NCI-H460 (cell line): ENCODE measurements at places on chromosomes 4 and X.
A peak's percentile ranks its signal among the peaks of the same experiment; 100 is the strongest.

GRCh38 chr4:160514126-160514525 lies 1411.2 kb downstream of the RAPGEF2 start:
- DNase-seq = no peak

GRCh38 chrX:12372111-12372510 lies 233.8 kb downstream of the FRMPD4 start:
- no peak for DNase-seq

GRCh38 chr4:100511896-100512295 lies 5.9 kb downstream of the EMCN start:
- no peak for DNase-seq

DNA sequence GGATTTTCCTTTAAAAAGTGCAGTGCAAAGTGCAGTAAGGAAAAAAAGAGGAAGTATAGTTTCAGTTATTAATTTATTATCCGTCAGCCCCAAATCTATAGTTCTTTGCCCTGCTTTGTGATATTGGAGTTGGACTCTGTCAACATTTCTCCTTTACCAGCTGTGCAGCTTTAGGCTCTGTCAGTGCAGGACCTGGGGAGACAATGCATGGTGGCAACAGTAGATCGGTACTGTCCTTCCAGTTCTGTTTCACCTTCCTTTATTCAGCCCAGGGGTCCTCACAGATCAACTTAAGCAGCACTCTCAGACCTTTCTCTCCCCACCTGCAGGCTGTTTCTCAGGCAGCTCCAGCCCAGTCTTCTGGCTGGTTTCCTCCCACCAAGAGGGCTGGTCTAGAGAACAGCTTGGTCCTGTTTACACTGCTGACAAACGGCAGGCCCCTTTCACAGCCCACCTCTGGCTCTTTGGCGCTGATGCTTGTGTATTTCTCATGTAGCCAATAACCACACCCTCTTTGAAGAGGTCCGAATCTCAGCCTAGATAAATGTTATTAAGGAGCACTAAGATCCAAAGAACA lies 71.6 kb downstream of the MCUB start:
- DNase-seq = no peak

- DNase-seq = no peak
These were observed 358.9 kb downstream of the FBXO8 start for GRCh38 chr4:173924561-173924960.

DNA sequence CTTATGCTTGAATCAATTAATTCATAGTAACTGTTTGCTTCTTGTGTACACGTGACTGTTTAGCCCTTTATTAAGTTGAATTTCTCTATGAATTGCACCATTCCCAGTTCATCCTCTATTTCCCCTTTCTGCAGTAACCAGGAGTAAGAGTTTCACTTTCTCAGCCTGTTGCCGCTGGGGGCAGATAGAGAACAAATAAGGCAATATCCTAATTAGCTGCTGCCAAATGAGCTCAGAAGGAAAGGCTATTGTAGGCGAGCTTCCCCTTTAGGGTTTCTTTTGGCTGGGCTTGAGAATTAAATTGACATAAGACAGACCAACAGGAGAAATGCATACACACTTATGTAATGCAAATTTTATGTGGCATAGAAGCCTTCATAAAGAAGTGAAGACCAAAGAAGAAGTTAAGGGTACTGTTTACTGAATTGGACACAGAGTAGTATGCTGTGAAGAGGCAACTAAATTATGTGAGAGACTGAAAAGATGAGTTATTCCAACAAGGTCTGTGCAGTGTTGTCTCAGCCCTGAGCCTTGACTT lies 1594.7 kb downstream of the TECRL start:
- no peak for DNase-seq

DNA sequence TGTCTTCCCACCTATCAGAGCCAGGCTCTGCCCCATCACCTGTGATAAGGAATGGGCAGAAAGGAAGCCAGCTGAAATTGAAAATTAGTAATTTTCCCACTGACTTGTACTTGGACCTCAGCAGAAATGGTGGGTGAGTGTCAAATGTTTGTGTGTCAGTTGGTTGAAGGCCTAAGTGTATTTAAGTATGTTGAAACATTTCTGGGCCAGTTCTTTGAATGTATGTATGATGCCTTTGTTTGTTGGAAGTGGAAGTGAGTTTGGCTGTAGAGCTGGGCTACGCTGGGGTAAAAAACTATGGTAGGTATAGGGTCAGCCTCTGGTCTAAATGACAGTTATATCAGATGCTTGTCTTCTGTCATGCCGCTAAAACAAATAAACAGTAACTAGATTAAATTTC lies 27.7 kb downstream of the JADE1 start:
- no peak for DNase-seq

DNA sequence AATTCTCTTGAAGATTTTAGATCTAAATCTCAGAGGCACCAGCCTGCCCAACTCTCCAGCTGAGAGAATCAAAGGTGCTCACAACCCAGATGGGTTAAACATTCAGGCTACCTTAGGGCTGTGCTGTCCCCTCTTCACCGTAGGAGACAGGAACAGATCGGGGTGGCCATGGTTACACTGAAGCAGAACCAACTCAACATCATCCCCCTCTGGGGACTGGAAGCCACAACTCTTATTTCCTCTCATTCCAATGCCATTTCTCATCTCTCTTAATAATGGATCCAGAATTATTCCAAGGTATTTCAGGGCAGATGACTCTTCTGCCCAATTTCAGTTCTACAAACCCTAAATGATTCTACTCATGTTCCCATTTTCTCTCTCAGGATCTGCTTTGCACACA lies 109.7 kb downstream of the NKX6-1 start:
- no peak for DNase-seq

GRCh38 chr4:147772459-147772969 lies 40.6 kb downstream of the ARHGAP10 start:
- peak; percentile 2 for DNase-seq

GRCh38 chr4:185566425-185566824 lies 31.1 kb upstream of the PDLIM3 start:
- no peak for DNase-seq

- no peak for DNase-seq
These were observed 16.7 kb upstream of the KLF3 start for GRCh38 chr4:38647101-38647819.

DNA sequence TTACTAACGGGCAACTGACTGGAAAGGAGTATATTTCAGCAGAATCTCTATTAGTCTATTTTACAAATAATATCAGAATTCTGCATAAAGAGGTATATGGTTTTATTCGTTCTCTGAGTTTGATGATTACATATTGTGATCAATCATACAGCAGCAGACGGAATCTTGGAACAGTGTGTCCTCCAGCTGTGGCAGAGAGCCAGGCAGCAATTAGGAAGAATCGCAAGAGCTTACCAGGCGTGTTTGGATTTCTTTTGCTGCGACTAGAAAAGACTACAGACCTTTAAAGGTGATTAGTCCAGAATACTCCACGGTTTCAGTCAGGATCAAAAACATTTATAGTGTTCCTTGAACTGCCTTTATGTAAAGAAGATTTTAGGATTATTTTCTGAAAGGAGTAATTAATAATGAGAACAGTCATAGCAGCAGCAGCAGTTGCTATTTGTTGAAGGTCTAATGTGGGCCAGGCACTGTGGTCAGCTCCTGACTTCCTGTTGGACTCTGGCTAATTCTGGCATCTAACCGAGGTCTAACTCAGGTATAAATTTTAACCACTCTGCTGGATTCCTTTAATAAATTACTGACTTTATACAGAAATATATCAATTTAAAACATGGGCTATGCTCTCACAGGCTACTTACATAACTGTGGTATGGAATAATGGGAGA lies 225.3 kb upstream of the CXorf66 start:
- no peak for DNase-seq

- no peak for DNase-seq
These were observed 53.9 kb upstream of the GALNTL6 start for GRCh38 chr4:171759274-171759673.

DNA sequence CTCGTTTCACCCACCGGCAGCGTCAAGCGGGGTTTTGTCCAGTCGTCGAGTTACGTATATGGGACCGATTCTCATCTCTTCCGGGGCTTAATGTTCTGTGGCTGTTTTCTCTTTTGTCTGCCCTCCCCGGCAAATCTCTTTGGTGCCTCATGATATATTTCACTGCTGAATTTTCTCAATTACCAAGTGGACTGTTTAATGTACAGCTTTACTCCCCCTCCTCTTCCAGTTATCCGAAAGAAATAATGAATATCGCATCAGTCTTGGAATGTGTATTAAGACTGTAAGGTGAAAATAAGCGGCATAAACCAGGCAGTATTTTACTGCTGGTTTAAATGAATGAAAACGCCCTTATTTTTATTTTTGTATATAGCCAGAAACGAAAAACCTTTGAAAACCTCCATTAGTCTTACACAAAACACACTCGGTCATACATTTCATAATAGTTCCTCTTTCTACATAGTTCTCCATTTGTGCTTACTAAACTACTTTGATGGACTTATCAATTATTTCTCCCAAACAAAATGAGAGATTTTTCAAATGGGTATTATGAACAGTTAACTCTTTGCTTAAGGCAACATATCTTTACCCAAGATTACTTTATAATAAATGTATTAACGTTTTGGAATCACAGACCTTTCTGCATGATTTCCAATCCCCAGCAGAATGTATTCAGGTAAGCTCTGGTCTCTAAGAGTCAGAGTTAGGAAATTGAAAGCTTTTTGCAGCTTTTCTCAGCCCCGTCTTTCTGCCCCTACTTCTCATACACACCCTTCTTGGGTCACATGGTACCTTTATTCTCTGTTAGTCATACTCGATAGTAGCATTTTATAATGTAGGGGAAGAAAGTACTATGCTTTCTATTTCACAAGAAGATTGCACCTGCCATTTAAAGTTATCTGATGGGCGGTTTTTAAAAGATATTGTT lies 979 bp downstream of the RP2 start:
- DNase-seq = no peak

GRCh38 chrX:99353412-99353811 lies 1056.7 kb downstream of the PCDH19 start:
- DNase-seq = no peak

DNA sequence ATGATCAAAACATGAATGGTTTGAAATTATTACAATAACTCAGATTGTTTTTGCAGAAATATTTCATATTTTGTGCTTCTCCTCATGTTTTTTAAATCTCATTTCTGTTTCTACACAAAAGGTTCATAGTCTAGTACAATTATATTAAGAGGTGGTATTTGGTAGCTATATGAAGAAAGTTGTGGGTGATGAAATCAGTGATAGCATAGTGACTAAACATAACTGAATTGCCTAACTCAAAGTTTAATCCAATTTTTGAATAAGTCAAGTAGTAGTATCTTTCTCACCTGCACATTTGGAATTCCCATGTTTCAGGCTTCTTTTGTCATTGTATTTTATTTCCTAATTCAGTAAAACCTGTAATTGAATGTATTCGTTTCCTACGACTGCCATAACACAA lies 648.7 kb downstream of the GRID2 start:
- DNase-seq = no peak

DNA sequence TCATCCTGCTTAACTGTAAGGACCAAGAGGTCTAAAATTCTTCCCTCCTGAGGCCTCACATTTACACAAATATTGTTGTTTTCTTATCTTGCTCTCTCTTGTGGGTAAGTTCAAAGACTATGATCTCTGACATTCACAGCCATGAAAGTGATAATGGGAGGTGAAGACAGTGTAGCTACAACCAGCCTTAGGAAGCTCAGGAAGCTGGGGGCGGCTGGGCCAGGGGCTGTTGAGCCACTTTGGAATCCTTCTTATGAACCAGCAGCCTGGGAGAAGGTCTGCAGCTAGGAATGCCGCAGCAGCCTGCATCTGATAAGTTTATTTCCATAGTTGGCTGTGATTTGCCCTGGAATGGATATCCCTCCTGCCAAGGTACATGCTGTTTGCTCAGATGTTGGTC lies 316.2 kb downstream of the STIM2 start:
- no peak for DNase-seq

DNA sequence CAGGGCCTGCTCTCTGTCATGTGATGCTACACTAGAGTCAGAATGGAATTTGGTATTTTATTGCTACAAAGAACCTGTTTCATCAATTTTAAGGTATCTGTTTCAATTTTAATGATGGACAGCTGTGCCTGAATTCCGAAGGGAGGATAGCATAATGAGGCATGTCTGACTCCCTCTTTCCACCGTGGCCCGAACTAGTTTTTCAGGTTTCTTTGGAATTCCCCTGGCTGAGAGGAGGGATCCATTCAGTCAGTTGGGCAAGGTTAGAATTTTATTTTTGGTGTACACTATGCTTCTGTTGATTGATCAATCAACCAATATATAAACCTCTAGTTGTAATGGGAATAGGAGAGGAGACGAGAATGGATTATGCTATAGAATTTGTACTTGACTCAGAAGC lies 761.8 kb downstream of the FAM133A start:
- no peak for DNase-seq

DNA sequence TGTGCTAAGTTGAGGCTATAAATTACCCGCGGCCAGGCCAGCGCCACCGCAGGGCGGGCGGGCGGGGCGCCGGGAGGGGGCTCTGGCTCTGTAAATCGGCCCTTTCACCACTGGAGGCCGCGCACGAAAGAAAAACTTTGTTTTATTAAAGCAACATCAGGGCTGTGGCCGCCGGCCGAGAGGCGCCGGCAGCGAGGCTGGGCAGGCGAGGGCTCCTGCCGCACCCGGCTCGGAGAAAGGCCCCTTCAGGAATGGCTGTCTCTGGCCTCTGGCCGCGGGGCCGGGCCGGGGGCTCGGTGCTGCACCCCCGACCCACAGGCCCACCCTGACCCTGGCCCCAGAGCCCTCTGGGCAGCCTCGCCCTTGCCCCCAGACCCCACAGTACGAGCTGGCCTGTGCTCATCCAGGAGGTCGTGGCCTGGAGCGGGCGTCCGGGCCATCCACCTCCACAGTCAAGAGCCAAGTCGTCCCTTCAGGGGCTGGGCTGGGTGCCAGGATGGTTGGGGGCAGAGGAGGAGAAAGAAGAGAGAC lies 29.5 kb upstream of the FGFR3 start:
- DNase-seq = no peak

- peak; percentile 89 for DNase-seq
These were observed 24.2 kb upstream of the CXCL2 start for GRCh38 chr4:74123065-74123728.
